Gastrocnemius medialis (tissue), 4 donors: ENCODE measurements at places on chromosomes 7 and 10. TPM values are rescaled to one million over a fixed set of nuclear protein-coding genes. Genes with fewer than 3 reads are reported as not detected.

GATAD1 gene
- 9.0 TPM for total RNA-seq

MBL2 gene
- total RNA-seq: not detected

PRSS37 gene
- total RNA-seq: not detected

LYZL2 gene
- total RNA-seq: not detected

GNGT1 gene
- total RNA-seq: not detected

PFKFB3 gene
- total RNA-seq: 1,159 TPM

EVX1 gene
- total RNA-seq: not detected

ADAMTS14 gene
- total RNA-seq: not detected

MYL10 gene
- total RNA-seq: not detected

SORCS1 gene
- 0.02 TPM for total RNA-seq

RBP4 gene
- total RNA-seq: 3.8 TPM

GIMAP1 gene
- 5.2 TPM for total RNA-seq

UCMA gene
- total RNA-seq: not detected

PKD2L1 gene
- total RNA-seq: not detected

AOC1 gene
- not detected for total RNA-seq

ERV3-1 gene
- total RNA-seq: 3.9 TPM

PPP1R3C gene
- 90.7 TPM for total RNA-seq

BCL7B gene
- 129 TPM for total RNA-seq

TIMM23 gene
- 134 TPM for total RNA-seq

WIPF3 gene
- 9.9 TPM for total RNA-seq

CFAP43 gene
- total RNA-seq: not detected

LRRD1 gene
- not detected for total RNA-seq

CYP2C18 gene
- not detected for total RNA-seq

GRM3 gene
- not detected for total RNA-seq

MAT1A gene
- total RNA-seq: 1.3 TPM

PRF1 gene
- total RNA-seq: 0.18 TPM

RSPH10B2 gene
- 0.87 TPM for total RNA-seq

SHH gene
- not detected for total RNA-seq

ZMIZ2 gene
- 10.7 TPM for total RNA-seq

CPED1 gene
- 35.5 TPM for total RNA-seq

PIP gene
- total RNA-seq: not detected

CDK14 gene
- total RNA-seq: 8.6 TPM

FBH1 gene
- total RNA-seq: 62.6 TPM

TUBB8 gene
- total RNA-seq: not detected

FAM241B gene
- total RNA-seq: not detected

IL6 gene
- 2.4 TPM for total RNA-seq
